ENCODE measurements at places on chromosomes 6 and 20. TPM values are rescaled to one million over a fixed set of nuclear protein-coding genes. Genes with fewer than 3 reads are reported as not detected.

Gene ATP6V1G2
- 0.18 TPM for total RNA-seq

Gene COX4I2
- not detected for total RNA-seq

Gene TOMM34
- 36.9 TPM for total RNA-seq

Gene OPRM1
- total RNA-seq: not detected

Gene HSPA1A
- 161 TPM for total RNA-seq

Gene PGC
- not detected for total RNA-seq

Measured in glomerular endothelial cell (primary cell).